ENCODE measurements at places on chromosomes 2 and 18.

GRCh38 chr18:39225373-39225772, 1659.8 kb upstream of the CELF4 start:
- DNase-seq: no peak
- H3K36me3 ChIP-seq: no peaks in the 10 kb centered on the region
- peaks cover under 1% of the 10 kb centered on the region for H3K4me1 ChIP-seq
- no peaks in the 10 kb centered on the region for H3K27me3 ChIP-seq

DNA sequence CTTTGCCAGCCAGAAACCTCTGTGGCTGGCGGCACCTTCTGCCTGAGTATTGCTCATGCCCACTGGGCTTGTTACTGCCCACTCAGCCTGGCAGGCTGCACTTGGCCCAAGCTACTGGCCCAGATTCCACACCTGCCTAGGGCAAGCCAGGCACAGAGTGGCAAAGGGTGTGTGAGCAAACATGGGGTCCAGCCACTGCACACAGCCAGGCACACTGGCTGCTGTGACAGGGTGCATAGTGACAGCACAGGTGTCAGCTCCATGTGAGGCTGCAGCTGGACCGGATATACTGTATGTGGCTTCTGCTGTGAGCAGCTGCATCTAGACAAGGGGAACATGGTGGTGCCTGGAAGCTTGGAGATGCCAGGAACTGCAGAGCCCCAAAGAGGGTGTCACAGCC, 113.9 kb downstream of the COPS8 start:
- no peak overlapping the region for H3K27ac ChIP-seq
- H3K36me3 ChIP-seq: no peaks in the 10 kb centered on the region
- H3K4me1 ChIP-seq: peaks cover 23% of the 10 kb centered on the region
- H3K4me3 ChIP-seq: no peak overlapping the region
- no peak for DNase-seq

DNA sequence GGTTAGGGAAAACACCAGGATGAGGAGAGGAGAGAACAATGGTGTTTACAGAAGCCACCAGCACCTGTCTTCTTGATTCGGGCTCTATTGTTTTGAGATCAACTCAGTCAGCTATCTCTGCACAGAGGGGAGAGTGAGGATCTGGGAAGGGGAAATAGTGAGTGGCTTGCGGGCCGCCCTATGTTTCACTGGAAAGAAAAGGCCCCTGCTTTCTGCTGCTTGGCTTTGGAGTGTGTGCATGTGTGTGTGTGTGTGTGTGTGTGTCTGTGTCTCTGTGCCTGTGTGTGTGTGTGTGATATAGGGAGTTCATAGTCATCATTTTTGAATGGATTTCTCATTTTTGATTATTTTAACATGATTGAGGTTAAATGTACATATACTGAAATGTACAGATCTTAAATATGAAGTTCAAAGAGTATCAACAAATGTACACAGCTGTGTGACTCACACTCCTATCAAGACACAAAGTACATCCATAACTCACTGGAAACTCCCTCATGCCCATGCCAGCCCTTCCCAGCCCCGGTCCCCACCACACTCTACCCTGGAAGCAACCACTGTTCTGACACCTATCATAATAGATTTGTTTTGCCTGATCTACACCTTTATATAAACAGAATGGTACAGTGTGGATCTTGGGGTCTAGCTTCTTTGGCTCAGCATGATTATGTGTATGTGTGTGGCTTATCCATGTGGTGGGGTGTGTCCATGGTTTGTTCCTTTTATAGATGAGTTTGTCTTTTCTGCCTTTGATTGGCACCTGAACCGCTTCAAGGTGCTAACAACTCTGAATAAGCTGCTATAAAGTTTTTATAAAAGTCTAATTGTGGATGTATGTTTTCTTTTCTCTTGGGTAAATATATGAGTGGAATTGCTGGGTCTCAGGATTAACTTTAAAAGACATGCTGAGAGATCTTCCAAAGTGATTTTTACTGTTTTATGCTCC, 258.3 kb downstream of the SETBP1 start:
- no peak overlapping the region for H3K27ac ChIP-seq
- DNase-seq: no peak
- H3K4me1 ChIP-seq: no peaks in the 10 kb centered on the region

DNA sequence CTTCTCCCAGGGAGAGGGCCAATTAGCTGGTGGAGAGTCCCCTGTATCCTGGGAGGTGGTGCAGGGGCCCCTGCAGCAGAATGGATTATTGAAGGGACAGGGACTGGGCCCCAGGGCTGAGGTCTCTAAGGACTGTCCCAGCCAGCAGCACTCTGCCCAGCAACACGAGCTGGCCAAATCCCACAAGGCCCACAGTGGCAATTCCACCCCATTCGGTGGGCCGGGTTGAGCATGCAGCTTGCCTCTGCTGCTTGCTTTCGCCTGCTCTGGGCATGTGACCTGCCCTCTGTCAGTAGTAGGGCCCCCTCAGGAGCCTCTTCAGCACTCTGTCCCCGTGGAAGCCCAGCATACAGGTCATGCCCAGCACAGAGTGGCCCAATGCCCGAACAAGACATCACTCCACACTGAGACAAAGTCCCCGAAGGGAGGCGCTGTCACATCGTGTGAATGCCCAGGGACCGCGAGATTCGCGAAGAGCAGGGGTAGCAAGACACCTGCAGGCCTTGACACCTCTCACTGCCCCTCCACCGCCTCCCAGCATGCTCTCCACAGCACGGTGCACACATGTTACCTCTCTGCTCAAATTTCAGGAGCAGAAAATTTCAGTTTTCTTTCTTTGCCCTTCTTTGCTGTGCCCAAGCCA, 65.4 kb downstream of the CRACDL start:
- H3K4me1 ChIP-seq: no peaks in the 10 kb centered on the region
- DNase-seq: no peak
- no peaks in the 10 kb centered on the region for H3K36me3 ChIP-seq
- no peaks in the 10 kb centered on the region for H3K27me3 ChIP-seq
- H3K27ac ChIP-seq: no peak overlapping the region

DNA sequence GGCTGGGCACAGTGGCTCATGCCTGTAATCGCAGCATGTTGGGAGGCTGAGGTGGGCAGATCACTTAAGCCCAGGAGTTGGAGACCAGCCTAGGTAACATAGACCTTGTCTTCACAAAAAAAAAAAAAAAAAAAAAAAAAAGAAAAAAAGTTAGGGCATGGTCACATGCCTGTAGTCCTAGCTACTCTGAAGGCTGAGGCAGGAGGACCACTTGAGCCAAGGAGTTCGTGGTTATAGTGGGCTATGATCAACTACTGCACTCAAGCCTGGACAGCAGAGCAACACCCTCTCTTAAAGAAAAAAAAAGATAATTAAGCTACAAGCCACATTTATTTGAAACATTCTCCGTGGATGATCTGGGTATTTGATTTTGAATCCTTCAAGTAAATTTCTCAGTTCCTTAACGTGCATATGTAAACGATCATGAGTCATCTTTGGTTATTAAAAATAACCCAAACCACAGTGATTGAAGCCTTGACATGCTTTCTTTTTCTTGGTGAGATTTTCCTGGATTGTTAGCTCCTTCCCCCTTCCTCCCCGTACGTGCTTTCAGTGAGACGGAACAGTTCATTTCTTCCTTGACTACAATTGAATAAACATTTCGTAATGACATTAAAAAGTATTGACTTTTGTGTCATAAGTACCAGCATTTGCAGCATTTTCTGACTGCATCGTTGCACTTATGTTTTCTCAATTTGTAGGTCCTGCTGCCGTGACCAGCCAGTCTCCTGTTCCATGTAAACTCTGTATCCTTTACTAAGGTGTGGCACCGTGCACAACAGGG, 20.3 kb downstream of the RMC1 start:
- no peaks in the 10 kb centered on the region for H3K4me1 ChIP-seq
- peaks cover 59% of the 10 kb centered on the region for H3K36me3 ChIP-seq
- no peak overlapping the region for H3K4me3 ChIP-seq
- no peak overlapping the region for H3K27ac ChIP-seq

- peaks cover 16% of the 10 kb centered on the region for H3K27me3 ChIP-seq
- H3K4me1 ChIP-seq: no peaks in the 10 kb centered on the region
- H3K4me3 ChIP-seq: no peak overlapping the region
- no peak for DNase-seq
These were observed 2.9 kb downstream of the CHRND start for GRCh38 chr2:232528746-232529460.

GRCh38 chr2:23360571-23361125, 24.3 kb upstream of the KLHL29 start:
- no peak overlapping the region for H3K27ac ChIP-seq
- no peaks in the 10 kb centered on the region for H3K36me3 ChIP-seq
- no peak overlapping the region for H3K4me3 ChIP-seq

DNA sequence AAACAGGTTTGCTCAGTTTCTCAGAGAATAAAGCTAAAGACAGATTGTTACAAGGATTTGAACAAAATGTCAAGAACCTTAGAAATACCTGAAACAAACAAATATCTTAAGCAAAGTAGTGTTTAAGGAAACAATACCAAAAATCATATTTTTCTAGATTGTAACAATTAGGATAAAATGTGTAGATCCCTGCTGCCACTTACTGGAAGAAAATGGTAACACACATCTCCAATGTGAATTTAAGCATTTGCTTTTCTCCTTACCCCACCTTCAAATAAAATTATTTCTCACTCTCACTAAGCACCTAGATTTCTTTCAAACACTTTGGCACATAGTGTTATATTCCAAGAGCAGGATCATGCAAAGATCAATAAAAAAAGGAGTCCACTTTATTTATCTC, 34.9 kb downstream of the SUCLG1 start:
- H3K27me3 ChIP-seq: no peaks in the 10 kb centered on the region
- H3K36me3 ChIP-seq: no peaks in the 10 kb centered on the region
- DNase-seq: no peak
- no peaks in the 10 kb centered on the region for H3K4me1 ChIP-seq

DNA sequence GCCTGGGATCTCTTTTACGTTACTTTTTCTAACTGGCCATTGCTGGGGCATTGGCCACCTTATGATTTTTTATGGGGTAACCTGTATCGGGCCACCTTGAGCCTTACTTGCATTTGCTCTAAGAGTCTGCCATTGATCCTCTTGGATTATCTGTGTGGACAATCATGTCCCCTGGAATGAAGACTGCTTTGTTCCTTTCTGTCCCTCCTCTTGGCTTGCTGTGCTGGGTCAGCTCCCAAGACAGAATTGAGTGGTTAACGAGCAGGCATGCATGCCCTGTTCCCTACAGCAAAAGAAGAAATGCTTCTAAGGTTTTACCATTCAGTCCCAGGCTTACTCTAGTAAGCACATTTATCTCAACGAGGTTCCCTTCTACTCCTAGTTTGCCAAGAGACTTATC, 46.3 kb downstream of the MAL start:
- H3K4me3 ChIP-seq: no peak overlapping the region
- H3K4me1 ChIP-seq: no peaks in the 10 kb centered on the region
- H3K27ac ChIP-seq: no peak overlapping the region
- no peaks in the 10 kb centered on the region for H3K36me3 ChIP-seq

- no peak overlapping the region for H3K27ac ChIP-seq
- no peak for DNase-seq
- H3K27me3 ChIP-seq: no peaks in the 10 kb centered on the region
- 0 out of 2 replicates have a peak, but pooled peaks cover 2% of the 10 kb centered on the region for H3K4me1 ChIP-seq
These were observed 220.1 kb downstream of the AGPS start for GRCh38 chr2:177612659-177613058.

DNA sequence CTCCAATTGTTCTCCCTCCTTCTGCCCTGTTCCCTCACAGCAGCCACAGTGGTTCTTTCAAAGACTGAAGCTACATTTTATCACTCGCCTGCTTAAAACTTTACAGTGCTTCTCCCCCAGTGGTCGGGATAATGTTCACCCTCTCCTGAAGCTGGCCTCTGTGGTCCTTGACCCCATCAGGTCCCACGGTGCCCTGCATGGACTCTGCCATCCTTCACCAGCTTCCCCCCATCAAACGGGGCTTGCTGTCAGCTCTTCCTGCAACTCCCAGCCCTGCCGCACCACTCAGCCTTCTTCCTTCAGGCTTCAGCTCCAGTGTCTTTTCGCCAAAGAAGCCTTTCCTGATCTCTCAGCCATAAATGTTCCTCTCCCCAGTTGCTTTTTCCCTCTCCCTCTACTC, 118.1 kb downstream of the NEDD4L start:
- no peaks in the 10 kb centered on the region for H3K36me3 ChIP-seq
- H3K4me3 ChIP-seq: no peak overlapping the region
- H3K27ac ChIP-seq: no peak overlapping the region
- no peaks in the 10 kb centered on the region for H3K4me1 ChIP-seq
- no peak for DNase-seq
- no peaks in the 10 kb centered on the region for H3K27me3 ChIP-seq

GRCh38 chr2:47644351-47644750, 138.6 kb upstream of the MSH6 start:
- no peaks in the 10 kb centered on the region for H3K4me1 ChIP-seq
- H3K27me3 ChIP-seq: no peaks in the 10 kb centered on the region
- no peak overlapping the region for H3K27ac ChIP-seq
- no peak overlapping the region for H3K4me3 ChIP-seq
- no peak for DNase-seq

DNA sequence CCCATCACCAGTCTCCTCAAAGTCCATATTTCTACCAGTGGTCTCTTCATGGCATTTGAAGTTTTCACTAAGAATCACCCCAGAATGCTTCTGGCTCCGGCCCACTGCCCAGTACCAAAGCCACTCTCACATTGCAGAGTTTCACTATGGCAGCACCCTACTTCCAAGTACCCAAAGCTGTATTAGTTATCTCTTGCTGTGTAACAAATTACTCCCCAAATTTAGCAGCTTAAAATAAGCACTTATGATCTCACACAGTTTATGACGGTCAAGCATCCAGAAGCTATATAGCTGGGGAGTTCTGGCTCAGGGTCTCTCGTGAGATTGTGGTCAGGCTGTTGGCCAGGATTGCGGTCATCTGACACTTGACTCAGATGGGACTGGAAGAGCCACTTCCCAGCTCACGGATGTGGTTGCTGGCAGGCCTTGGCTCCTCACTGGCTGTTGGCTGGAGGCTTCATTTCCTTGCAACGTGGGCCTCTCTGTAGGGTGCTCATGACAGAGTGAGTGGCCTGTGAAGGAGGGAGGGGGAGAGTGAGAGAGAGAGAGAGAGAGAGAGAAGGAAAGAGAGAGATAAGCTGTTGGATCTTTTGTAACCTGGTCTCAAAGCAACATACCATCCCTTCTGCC, 189.5 kb downstream of the CTIF start:
- H3K4me3 ChIP-seq: no peak overlapping the region
- H3K4me1 ChIP-seq: no peaks in the 10 kb centered on the region
- no peak for DNase-seq
- H3K36me3 ChIP-seq: no peaks in the 10 kb centered on the region
- H3K27ac ChIP-seq: no peak overlapping the region

Data from H1 (cell line).